GM23338 (cell line): ENCODE measurements at places on chromosomes 1 and 21.

DNA sequence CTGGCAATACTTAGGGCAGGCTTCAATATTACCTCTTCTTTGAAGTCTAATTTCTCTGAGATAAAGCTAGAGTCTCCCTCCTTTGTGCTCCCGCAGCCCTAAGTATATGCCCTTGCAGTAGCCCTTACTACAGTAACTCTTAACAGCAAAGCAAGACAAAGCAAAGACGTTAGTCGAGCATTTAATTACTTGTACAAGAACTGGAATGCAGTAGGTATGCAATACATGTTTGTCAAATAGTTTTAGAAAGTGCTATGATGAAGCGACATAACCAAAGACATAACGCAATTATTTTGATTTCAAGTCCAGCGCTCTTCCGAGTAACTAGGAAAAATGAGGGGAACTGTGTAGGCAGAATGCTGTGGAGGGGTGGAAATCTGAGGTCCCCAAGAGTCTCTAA lies 1.6 kb downstream of the P3H1 start:
- DNase-seq, result no peak

DNA sequence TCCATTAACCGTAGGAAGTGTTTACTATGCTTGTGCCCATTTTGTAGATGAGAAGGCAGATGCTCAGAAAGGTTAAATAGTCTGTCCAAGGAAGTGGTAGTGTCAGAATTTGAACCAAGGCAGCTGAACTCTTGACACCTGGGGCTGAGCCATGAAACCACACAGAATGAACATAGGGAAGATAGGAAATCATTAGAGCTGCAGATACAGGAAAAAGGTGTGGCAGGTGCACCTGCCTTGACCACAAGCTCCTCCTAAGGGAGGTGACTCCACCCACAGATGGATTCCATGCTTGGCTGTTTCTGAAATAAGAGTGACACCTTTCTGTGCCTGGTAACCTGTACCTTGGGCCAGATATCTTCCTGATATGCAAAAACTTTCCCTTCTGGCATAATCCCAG lies 69.9 kb upstream of the IGSF21 start:
- DNase-seq, result no peak

DNA sequence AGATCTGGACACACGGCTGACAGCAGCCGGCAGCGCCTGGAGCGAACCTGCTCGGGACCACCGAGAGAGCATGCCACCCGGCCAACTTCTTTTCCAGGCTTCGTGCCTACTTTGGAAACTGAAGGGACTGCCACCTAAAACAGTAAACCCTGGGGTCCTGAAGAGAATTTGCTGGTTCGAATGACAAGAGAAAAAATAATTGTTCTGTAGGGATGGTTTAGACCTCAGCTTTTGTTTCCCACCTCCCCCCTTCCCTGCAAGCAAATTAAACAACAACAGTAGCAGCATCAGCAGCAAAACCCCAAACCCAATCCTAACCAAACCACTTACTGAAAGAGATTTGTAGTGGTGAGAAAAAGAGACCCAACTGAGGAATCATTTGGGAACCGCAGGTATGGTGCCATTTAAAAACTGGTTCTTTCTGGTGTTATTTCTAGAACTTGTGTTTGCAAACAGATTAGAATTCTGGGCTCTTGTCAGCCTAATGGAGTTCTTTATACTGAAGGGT lies 105.6 kb downstream of the LEPR start:
- peak; percentile 26 for DNase-seq

DNA sequence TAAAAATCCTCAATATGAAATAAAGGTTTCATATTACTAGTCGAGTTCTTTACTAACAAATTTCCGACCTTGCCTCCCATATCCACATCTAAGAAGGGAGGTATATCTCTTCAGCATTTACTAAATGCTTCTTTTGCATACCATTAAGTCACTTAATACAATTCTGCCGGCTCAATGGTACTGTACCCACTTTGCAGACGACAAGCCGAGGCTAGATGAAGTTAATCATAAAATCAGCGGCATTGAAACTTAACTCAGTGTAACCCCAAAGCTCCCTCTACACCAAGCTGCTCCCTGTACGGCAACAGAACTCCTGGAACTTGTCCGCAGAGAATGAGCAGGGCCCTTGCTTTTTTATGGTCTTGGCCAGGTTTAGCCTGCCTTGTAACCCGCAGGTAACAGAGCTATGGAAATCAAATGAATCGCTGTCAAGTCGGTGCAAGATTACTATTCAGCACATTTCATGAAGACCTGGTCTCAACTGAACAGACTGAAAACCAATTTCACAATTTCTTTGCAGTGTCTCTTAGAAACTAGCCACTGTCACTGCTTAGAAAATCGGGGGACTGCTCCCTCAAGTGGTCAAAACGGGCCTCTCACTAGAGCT lies 738 bp downstream of the INTS7 start:
- no peak for DNase-seq

- no peak for DNase-seq
Measured at GRCh38 chr1:210801501-210801900, 332.4 kb downstream of the KCNH1 start.

DNA sequence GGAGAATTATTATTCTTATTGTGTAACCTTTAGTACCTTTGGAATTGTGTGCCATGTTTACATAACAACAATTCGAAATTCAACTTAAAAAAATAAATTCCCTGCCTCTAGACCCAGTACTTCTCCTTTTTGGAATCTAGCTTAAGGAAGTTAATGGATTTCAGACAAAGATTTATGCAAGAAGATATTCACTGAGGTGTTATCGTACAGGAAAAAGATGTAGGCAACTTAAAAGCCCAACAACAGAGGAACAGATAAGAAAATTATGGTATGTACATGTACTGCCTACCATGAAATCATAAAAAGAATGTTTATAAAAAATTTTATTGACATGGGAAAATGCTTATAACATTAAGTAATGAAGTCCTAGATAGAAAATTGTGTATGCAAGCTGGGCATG lies 18.2 kb upstream of the STMN1 start:
- DNase-seq, result no peak

- no peak for DNase-seq
Measured at GRCh38 chr21:34534522-34534921, 22.5 kb upstream of the KCNE1 start.

GRCh38 chr1:63592536-63593302 lies 492 bp upstream of the PGM1 start:
- DNase-seq, result peak; percentile 90

GRCh38 chr1:202625416-202626360 lies 84.6 kb downstream of the SYT2 start:
- DNase-seq, result peak; percentile 88

DNA sequence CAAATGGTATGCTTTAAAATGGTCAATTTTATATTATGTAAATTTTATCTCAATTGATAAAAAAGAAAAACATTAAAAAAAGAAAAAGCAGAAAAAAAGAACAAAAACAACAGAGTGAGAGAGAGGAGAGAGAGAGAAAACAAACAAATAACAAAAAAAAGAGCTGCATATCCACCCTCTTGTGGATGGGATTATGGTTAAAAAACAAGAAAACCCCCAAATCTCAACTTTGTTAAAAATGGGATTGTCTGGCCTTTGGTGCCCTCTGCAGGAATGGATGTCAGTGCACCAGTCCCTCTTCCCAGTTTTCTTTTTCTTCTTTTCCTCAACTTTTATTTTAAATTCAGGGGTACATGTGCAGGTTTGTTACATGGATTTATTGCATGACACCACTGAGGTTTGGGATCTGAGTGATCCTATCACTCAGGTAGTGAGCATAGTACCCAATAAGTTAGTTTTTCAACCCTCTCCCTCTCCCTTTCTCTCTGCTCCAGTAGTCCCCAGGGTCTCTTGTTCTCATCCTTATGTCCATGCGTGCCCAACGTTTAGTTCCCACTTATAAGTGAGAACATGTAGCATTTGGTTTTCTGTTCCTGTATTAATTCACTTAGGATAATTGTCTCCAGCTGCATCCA lies 28.1 kb downstream of the RNF187 start:
- DNase-seq, result peak; percentile 73

DNA sequence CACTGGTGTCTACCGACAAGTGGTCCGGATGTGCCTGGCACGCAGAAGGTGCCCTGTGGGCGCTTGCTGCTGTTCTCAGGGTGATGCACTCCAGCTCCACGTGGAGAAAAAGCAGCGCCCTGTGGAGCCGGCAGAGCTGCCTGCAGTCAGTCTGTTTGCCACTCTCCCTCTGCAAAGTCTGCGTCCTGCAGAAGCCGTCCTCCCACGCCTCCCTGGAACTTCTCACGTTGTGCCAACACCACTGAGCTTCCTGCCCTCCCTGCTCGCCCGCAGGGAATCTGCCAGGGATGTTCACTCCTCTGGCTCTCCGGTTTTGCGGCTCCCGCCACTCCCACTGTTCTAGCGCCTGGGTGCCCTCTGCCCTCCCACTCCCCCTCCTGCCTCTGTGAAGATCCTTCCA lies 19.8 kb upstream of the UBXN10 start:
- DNase-seq, result no peak
